ENCODE measurements at places on chromosomes 13 and 19. TPM values are rescaled to one million over a fixed set of nuclear protein-coding genes. Genes with fewer than 3 reads are reported as not detected.

DNA sequence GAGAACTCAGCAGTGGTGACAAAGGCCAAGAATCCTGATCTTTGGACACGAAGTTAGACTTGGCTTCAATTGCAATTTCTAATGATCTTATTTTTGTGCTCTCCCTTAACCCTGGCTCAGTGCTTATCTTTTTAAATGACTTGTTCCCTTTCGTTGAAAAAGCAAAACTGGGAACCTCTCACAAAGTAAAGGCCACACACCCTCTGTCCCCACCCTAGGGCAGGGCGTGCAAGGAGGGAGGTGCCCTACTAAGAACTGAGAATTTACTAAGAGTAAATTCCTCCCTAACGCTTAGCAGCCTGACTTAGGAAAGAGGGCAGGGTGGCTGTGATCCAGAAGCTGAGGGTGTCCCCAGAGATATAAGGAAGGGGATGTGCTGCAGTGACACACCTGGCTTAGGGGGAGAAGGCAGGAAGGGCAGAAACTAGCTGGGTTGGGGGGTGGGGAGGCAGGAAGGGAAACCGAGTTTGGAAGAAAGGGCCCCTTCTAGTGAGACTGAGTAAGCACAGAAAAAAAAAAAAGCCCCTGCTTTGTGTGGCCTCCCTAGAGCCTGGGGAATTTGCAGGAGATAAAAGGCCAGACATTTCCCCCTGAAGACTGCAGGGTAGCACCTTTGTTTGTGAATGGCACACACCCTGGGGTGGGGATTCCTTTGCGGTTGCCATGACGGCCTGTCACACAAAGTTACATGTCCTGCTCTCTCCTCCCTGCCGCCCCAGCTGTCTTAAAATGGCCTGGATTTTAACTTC, 435.1 kb downstream of the EFNB2 start:
- DNase-seq: no peak

- no peak for DNase-seq
Observed at GRCh38 chr13:48492096-48492440, 40.8 kb downstream of the RCBTB2 start.

DNA sequence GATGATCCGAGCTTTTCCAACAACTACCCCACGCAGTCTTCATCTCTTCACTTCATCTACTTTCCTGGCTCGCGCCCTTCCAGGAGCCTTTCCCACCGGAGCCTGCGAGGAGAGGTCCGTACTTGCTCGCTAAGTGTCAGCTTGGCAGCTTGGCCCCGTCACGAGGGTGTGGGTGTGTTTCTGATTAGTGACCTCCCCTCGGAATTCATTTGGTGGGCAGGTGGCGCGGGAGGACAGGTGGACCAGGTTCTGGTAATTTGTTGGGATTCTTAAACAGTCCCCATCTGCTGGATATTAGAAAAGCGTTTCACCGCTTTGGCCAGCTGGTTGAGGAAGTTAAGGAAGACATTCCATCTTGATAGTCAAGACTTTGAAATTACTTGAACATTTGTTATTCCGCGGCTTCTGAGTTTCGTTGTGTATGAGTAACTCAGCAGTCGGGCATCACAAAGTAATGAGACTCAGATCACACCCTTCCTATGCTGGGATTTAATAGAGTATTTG, 515 bp downstream of the UFM1 start:
- DNase-seq: peak; percentile 22

The ADGRE1 gene
- not detected for total RNA-seq

DNA sequence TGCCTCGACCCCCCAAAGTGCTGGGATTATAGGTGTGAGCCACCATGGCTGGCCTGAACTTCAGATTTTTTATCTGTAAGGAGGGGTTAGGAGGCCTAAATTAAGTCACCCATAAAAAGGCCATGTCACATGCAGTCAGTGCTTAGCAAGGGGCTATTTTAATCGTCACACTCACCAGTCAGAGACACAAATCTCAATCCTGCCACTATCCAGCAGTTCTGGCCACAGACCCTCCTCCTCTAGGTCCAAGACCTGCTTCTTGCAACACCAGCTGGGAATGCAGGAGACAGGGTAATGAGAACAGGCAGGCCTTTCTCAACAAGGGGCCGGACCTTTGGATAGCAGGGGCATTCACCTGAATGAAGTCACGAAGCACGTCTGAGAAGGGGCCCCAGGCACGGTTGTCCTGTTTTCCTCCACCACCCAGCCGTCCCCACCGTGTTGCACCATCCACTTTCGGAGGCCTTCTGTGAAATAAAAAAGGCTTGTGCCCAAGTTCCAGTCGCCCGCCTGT, 1.4 kb downstream of the FBXO27 start:
- DNase-seq: no peak

The PRRG2 gene
- total RNA-seq: 0.41 TPM

DNA sequence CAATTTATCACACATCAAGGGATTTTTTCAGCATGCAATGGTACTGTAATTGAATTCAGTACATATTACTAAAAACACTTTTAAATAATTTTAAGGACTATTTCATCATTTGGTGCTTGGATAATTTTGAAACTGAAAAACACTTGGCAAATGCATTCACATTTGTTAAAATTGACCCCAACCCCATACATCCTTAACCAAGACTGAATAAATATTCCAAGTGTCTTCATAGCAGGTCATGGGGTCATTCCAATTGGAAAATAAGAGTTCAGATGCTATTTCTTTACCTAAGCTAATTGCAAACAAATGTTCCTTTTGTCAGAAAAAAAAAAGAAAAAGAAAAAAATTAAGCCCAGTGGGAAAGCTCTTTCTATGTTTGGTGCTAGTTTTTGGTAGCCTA, 516.4 kb upstream of the SPRY2 start:
- no peak for DNase-seq

DNA sequence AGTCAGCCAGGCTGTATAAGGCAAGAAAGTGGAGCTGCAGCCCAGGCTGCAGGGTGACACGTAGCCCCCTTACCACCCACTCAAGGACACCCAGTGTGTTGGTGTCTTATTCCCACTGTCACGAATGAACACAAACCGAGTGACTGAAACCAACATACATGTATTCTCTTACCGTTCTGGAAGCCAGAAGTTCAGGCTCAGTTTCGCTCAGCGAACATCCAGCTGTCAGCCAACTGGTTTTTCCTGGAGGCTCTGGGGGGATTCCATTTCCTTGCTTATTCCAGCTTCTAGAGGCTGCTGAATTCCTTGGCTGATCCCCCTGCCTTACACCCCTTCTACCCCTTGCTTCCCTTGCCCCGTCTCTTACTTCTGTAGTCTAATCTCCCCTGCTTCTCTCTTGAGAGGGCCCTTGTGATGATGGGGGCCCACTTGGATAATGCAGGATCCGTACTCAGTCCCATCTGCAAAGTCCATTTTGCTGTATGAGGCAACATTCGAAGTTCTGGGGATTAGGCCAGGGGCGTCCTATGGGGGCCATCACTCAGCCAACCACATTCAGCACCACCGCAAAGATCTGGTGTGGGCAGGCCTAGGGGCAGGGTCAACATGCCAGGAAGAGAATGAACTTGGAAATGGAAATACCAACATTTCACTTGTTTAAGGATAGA, 47.3 kb upstream of the MTIF3 start:
- no peak for DNase-seq

GRCh38 chr13:47478985-47479384, 522.1 kb downstream of the SUCLA2 start:
- DNase-seq: no peak

GRCh38 chr13:91157273-91158016, 190.0 kb upstream of the MIR17HG start:
- DNase-seq: no peak

- no peak for DNase-seq
Observed at GRCh38 chr13:76048675-76049375, 412.7 kb downstream of the LMO7 start.

The FKRP gene
- 12.6 TPM for total RNA-seq

- DNase-seq: no peak
Observed at GRCh38 chr13:44648392-44649103, 72.4 kb upstream of the TSC22D1 start.

DNA sequence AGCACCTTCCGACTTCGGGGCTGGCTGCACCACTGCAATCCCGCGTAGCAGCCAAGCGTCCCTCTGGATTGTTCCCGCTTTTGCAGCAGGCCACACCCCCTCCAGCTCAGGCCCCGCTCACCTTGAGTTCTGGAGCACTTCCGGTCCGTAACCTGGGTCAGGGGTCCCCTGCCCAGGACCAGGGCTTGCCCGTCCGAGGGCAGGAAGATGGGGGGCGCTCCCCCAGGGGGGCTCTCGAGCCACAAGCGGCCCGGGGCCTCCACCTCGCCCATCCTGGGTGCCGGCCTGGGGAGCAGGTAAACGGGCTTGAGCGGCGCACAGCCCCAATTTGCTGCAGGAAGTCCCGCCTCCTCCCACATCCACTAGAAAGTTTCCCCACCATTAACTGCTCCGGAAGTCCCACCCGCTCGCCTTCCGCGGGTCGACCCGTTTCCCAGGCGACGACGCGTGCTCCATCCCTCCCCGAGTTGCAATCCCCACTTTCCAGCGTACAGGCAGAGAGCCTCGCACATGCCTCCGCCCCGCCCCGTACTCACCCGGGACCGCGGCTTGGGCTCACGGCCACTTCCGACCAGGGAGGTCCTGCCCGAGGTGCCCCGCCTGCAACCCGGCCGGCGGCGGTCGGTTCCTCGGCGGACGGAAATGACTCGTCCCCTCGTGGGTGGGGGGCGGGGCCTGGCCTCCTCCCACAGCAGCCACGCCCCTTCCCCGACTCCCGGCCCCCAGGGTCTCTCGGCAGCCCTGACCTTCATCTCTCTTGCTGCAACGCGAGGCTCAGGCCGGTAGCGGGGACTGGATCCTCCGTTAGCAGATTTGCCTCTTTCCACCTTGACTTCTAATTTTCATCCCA, at the start of gene PNKP:
Gene PNKP, minus strand, starts transcription at position 644 of the 850 bp plus-strand sequence. Its CDS starts 372 bp downstream, at position 272.
- peak; percentile 92 for DNase-seq

Measured in frontal cortex (tissue), 4 donors.